Type B pancreatic cell (in vitro differentiated cells): ENCODE measurements at places on chromosomes 6 and 20.

DNA sequence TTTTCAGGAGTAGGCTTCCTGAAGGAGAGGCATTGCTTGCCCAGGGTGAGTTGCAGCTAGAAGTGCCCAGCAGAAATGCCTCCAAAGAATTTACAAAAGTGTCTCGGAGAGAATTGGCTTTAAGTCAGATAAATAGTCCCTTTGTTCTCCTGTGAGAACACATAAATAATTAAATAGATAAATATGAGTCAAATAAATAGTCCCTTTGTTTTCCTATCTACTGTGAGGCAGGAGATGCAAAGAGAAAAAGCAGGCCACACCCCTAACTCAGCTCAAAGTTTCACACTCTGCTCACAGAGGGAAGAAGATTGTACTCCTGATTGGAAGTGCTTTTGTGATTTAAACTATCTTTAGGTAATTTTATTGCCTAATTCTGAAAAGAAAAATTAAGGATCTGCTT is 180.7 kb upstream of the PRSS16 start:
- DNase-seq = no peak

- no peak for DNase-seq
Measured at GRCh38 chr6:111993342-111993741, 60.6 kb upstream of the CCN6 start.

DNA sequence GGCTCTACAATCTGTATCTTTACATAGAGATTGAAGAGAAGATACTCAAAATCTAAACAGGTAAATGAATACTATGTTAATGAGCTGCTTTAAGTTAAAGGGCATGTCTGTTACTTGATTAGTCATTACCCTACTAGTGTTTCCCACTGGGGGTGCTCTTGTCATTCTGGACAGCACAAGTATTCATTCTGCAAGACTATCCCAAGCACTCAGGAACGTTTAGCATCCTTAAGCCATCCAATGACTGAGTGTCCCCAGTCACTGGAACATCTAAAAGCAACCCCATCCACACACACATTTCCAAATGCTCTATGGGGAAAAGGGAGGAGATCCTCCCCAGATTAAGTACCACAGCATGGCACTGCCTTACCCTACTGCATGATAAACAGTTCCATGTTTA is 25.7 kb downstream of the EZR start:
- no peak for DNase-seq

DNA sequence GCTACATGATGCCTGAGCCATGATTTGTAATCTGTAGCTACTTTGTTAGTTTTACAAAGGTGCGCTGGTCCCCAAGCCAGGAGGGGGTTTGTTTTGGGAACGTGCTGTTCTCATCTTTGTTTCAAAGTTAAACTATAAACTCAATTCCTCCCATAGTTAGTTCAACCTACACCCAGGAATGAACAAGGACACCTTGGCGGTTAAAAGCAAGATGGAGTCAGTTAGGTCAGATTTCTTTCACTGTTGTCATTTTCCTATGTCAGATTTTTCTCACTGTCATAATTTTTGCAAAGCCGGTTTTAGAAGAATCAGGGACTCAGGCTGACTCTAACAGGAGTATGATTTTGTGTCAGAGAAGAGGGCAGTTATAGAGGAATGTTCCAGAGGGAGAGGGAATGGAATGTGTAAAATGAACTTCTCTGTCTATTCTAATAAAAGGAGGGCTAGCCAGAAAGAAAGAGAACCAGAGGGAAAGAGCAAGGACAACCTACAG is 2.3 kb upstream of the GMPR start:
- DNase-seq = no peak

- no peak for DNase-seq
Measured at GRCh38 chr20:878511-879307, 37.4 kb downstream of the ANGPT4 start.

DNA sequence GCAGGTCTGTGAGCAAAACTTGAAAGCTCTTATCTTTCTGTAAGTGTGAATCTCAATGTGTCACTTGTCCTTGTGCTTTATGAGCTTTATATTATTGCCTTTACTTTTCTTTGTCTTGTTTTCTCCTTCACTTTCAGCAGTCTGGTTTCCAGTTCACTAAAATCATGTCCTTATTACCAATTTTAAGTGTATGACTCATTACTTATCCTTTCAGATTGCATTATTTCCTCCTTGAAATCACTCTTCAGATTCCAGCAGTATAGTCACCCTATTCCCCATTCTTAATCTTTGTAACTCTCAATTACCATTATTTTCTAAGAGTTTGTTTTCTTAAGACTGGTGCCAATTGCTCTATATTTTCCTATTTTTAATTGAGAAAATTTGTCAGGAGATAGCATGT is 117.4 kb upstream of the GRIK2 start:
- DNase-seq = no peak

DNA sequence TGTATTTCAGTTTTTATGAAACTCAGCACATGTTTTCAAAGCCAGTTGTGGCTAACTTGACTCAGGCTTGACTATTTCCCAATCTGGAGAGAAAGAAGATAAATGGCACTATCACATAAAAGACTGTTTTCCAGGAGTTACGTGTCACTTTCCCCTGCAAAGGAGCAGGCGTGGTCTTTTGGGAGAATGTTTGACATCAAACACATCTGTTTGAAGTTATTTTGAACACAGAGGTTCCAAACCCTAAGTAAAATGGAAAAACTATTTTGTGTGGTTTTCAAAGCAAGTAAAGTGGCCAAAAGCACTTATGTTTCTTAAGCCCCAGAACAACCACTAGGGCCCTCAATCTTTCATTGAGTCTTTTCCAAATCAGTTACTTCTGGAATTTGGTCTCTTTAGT is 89.7 kb downstream of the FOXF2 start:
- no peak for DNase-seq

DNA sequence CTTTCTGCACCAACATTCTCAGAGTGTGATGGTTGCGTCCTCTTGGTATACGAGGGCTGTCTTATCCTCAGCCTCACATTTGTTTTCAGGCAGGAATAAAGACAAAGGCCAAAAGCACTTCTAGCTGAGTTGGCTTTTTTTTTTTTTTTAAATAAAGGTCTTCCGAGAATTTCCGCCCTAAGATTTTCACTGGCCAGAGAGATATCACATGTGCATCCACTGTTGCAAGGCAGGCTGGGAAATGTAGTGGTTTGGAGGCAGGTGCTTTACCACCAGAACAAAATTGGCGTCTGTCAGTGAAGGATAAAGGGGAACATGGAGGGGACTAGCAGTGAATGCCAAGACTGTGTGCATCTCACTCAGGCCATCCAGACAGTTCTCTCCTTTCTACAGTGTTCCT is 334.9 kb upstream of the SOX4 start:
- DNase-seq = no peak

GRCh38 chr6:32613475-32613874 is 23.7 kb upstream of the HLA-DQA1 start:
- DNase-seq = no peak
